RPMI8226 (cell line): ENCODE measurements at places on chromosomes 1 and 21.

DNA sequence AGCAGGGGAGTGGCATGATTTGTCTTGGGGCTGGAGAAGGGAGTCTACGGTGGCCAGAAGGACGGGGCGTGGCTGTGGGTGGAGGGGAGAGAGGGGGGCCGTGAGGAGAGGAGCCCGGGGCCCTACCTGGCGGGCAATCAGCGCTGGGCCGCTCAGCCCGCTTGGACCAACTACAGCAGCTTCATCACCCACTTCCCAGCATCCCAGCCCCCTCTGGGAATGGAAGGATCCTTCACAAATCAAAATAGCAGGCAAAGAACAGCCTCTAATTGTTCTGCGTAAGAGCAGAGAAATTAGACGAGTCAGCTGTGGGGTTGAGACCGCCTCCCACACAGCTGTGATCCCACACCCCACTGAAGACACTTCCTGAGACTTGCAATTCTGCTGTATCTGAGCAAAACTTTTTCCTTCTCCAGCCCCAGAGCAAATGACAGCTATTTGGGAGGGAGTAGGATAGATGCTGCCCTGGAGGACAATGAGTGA is 43.5 kb downstream of the OPRD1 start:
- DNase-seq: no peak

DNA sequence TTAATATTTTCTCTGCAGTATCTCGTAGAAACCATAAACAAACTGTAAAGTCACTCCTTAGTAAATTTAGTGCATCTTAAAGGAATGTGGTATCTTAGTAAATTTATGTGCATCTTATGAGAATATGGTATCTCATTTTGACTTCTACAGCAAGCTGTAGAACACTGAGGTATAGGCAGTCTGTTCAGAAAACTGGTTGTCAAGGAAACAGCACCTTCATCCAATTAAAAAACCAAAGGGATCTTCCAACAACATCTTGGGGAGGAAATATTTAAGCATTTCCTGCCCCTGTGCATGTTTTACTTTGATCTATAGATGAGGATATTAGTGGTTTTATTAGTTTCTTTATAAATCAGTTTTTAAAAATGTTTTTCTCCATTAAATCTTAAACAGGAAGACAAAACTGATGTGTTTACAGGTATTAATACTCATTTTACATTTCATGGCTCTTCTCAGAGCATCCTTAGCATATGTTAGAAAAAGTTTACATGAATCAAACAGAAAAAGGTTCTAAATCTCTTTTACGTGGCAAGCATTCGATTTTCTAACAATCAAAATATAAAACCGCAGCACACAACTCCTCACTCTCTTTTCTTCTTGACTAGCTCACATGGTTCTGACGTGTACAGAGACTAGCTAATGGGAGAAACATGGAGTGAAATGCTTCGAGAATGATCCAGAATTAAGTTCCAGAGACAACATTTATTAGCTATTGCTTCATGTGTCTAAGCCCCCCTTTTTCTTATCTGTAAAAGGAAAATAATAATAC is 668.8 kb downstream of the PTPRC start:
- DNase-seq: no peak

DNA sequence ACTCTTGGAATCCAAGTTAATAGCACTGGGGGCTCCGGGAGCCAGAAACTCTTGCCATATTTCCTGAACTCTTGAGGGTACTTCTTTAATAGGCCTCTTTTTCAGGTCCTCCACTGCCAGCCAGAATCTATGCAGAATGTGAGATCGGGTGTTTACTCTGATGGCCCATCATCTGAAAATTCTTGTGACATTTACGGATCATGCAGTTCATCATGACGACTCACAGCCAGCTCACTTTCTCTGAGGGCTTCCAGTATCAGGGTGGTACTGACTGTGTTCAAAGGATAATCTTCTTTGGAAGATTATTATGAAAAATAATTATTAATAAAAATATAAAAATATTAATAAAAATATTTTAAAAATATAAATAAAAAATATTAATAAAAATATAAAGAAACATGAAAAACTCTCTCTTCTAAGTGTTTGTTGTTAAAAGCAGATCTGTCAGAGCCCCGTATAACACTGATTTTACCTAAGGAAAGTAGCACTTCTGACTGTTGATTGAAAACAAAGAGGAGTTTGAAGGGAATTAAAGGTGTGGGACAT is 194.3 kb upstream of the GREM2 start:
- no peak for DNase-seq

- DNase-seq: no peak
These were observed 79.9 kb upstream of the LAMC2 start for GRCh38 chr1:183106166-183106565.

DNA sequence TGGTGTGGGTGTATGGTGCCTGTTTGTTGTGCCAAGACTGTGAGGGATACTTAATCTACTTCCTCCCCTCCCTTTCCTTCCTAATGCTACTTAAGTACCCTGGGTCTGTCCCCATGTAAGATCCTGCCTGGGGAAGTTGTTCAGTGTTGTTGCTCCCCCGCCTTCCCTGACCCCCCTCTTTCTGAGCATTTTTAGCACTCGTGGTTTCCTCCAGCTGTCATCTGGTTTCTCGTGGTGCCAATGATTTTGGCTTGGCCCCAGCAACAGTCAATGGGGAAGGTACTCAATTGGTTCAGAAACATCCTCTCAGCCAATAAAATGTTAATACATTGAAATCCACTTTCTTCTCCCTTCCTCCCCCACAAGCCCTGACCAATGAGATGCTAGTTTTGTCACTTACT is 8.0 kb upstream of the B4GALT3 start:
- peak; percentile 97 for DNase-seq

DNA sequence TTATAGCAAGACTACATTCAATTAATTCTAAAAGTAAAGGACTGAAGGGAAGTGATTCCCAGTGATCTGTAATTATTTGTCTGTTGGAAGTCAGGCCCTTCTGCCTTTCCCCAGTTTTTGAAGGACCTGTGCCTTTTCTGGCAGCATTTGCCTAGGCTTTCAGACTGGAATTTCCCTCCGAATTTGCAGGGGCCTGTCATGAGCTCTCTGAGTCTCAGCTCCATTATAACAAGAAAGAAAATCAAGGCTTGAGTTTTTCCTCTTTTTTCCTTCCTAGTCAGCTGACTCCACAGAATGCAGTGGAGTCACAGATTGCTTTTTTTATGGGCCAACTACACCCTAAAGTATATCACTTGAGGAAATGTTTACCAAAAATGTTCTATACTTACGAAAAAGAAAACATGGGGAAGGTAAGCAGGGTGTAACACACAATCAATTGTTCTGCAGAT is 1.1 kb downstream of the NR5A2 start:
- no peak for DNase-seq

DNA sequence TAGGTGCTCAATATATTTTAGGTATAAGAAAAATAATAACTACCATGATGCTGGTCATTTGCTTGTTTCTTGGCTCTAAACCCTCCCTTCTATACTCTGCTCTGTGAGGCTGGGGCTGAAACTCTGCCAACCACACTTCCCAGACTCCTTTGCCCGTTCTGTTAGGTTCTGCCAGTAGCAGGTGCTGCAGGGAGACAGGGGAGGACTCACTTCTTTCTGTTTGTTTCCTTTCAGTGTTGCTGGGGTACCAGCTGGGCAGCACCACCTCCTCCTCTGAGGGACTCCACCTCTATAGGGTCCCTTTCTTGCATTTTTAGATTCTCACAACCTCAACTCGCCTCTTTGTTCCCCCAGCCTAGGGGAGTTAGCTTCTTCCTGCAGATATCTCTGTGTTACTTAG is 17.0 kb upstream of the SH2D2A start:
- peak; percentile 72 for DNase-seq

DNA sequence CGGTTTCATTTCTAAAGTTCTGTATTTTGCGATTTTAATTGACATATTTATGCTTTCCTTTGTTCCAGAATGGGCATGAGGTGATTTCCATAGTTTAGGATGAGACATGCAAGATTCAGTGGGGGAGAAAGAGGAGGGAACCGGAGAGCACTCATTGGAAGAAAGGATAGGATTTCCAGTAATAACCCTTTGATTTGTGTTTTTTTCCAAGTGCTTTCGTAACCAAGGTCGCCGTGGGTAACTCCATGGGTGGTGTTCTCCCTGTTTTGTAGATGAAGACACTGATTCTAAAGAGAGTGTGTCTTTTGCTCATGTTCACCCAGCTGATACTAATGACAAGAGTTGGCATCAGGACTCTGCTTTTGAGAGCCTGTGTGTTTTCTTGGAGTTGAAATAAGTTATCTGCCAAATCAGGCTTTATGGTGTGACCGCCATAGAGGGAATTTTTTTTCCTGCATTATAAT is 170.1 kb downstream of the DHRS3 start:
- no peak for DNase-seq

DNA sequence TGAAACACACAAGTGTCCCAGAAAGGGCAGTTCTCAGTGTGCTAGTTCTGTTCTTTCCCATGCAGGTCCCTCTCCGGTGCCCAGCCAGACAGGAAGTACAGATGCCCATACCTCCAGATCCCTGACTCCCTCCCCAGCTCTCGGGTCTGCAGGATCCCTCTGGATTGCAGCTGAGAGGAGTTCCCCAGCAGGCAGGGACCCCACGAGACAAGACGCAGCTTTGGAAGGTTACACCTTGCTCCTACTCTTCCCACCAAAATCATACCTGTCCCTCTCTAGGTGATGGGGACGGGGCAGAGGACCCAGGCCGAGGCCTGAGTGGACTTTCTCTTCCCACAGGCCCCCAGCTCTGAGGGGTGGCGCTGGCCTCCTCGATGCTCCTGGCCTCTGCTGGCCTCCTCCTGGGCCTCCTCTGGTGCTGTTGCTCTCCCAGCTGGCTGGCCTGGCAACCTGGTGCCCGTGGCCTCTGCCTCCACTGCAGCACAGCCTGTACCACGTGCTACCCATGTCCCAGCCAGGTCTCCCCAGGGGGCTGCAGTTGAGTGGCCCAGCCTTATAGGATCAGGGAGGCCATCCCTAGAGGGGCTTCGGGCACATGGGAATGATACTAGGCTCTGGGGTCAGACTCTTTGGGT is 9.4 kb downstream of the LDLRAD2 start:
- no peak for DNase-seq

GRCh38 chr1:36297062-36297461 is 9.1 kb upstream of the SH3D21 start:
- no peak for DNase-seq

DNA sequence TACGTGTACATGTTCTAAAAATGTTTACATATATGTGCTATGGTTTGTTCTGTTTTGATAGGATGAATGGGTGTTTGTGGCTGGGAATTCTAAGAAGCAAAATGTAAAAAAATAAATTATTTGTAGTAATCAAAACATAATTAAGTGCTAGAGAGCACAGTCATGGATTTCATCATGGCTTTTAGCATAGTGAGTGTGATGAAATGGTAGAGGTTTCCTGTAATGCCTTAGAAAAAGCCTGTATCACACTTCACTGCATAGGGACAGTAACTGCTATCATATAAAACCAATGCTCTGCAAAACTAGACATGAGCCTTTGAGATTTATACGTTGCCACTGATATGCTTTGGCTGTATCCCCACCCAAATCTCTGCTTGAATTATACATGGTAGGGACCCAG is 99.8 kb downstream of the PTGER3 start:
- DNase-seq: no peak

DNA sequence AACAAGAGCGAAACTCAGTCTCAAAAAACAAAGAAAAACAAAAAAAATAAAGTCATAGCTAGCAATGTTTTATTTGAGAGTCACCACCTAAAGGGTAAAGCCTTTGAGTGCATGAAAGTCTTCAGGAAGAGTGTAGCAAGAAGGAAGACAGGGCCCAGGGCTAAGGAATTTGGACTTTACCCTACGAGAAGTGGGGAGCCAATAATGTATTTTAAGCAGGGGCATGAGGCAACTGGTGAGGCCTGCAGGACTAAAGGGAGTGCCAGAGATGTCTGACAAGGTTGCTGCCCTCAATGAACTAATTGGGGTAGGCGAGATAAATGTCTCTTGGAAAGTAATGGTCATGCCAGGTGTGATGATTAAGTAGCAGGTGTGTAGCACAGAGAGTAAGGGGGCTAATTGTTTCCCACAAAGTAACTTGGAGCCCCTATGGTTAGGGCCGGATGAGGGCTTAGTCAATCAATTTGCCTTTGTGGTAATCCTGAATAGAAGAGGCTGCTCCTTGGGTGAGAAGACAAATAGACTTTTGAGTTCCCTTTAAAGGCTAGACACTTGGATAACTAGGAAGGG is 31.6 kb upstream of the CACNA1E start:
- no peak for DNase-seq

GRCh38 chr21:42208801-42209490 is 10.0 kb upstream of the ABCG1 start:
- no peak for DNase-seq

DNA sequence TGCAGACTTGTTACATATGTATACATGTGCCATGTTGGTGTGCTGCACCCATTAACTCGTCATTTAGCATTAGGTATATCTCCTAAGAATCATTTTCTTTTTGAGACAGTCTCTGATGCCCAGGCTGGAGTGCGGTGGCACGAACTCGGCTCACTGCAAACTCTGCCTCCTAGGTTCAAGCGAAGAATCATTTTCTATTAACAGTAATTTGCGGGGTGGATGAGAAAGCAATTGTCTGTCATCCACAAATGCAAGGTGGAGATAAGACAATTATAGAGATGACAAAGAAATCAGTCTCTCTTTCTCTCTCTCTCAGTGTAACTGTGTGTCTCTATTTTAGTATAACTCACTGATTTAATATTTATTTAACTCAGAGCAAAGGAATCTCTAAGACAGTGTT is 131.0 kb upstream of the KIAA1614 start:
- DNase-seq: no peak

GRCh38 chr21:36858320-36858957 is 108.0 kb downstream of the HLCS start:
- no peak for DNase-seq

DNA sequence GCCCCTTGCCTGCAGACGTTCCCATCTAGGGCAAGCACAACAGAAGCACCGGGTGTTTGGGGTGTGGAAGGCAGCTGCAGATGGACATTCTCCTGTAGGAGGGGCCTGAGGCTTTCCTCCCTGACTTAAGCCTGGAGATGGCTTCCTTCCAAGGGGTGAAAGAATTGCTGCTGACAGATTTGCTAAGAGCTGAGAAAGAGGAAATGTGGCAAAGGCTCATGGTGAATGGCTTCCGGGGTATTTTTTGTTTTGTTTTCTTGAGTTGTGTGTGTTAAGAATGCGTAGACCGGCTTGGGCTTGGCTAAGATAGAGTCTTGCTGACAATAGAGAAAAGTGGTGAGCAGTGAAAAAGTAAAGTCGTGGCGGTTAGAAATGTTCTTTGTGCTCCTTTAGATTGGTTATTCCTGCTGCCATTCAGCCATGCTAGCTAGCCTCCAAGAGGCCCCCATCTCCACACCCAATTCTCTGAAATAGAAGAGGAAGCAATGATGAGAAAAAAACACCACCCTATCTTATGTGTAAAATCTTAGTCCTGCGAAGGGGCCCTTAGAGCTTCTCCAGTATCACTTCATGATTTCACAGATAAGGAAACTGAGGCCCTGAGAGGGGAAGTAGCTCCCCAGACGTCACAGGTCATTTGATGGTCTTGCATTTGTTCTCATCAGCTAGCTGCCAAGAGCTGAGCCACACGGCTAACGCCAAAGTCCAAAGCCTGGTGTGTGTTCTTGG is 36.9 kb downstream of the EIF2D start:
- DNase-seq: peak; percentile 99
